ENCODE measurements at places on chromosomes 2 and 18. TPM values are rescaled to one million over a fixed set of nuclear protein-coding genes. Genes with fewer than 3 reads are reported as not detected.

DNA sequence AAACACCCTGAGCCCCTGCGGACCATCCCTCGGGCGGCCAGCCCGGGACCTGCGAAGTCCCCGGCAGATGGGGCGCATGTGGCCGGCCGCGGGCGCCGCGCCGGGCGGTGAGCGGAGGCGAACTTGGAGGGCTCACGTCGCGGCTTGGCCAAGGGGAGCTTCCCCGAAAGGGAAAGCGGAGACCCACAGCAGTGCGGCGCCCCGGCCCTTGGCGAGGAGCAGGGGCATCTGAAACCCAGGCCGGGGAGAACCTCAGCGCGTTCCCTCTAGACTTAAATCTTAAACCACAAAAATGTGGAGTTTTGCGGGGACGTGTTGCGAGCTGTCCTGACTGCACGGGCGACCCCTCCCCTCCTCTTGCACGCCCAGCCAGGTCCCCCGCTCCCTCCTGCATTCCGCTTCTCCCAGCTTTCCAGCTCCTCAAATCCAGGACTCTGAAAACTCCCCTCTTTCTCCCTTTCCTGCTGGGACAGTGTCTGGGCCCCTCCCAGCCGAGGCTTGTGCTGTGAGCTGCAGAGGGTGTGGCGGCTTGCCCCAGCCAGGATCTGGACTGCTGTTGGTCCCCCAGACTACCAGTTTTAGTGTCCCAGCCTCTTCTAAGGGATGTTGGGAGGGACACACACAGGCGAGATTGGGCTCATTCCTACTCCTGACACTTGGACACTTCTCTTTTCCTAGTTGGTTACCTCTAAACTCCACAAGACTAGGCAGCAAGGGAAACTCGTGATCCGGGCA is 1.3 kb downstream of the FMNL2 start:
- no peak for DNase-seq

DNA sequence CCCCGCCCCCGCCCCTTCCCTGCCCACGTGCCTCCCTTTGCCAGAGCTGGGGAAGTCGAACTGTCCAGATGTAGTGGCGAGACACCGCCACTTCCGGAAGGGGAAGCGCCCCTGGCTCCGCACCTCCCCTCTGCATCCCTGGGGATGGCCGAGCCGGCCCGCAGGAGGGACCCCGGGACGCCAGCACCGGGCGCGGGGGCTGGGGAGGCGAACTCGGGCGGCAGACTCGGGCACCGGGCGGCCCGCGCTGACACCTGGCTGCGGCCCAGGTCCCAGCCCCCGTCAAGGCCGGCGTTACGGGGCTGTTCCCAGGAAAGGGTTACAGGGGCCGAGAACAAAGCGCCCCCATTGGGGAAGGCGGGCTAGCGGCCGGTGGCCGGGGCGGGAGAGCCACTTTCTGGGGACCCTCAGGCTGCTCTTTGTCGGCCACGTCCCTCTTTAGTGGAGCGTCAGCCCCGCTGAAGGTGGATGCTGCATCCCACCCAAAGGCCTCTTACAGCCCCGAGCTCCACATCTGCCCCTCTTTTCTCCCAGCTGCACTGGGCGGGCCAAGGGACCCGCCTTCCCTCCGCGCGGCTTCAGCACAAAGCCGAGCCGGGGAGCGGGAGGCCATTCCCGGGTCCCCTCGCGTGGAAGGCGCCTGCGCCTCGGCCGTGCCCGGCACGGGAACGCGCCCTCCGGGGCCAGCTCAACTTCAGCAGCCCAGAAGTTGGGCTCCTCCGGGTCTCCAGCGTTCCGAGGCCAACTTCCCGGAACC is 1.3 kb downstream of the SDC1 start:
- DNase-seq: no peak

GRCh38 chr2:72745679-72746368 is 80.0 kb downstream of the EXOC6B start:
- no peak for DNase-seq

DNA sequence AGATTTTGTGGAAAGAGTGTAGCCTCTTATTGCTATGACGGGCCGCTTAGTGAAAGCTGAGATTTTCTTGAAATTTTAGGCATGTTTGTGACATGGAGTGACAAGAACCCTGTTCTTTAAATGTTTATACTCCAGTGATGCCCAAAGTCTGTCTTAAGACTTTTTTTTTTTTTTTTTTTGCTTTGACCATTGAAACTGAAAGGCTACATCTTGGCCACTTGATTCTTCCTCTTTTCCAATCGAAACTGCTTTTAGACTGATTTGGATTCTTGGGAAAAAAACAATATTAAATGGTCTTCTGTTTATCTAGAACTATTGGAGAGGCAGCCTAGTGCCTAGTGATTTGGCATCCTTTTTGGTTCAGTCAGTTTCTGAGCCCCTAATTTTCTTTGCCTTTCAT is 2.4 kb upstream of the SLC8A1 start:
- DNase-seq: no peak

- DNase-seq: no peak
Observed at GRCh38 chr2:9255416-9255815, 48.8 kb downstream of the ASAP2 start.

DNA sequence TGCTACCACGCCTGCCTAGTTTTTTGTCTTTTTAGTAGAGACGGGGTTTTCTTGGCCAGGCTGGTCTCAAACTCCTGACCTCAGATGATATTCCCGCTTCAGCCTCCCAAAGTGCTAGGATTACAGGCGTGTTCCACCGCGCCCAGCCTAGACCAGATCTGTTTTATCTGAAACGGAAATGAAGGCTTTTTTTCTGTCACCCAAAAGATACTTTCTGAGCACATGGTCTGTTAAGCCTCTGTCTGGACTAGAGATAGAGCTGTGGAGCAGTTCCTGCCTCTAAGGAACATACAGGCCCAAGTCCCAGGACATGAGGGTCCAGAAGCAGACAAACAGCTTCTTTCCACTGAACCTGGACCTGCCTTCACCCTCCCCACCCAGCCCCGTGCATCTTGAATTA is 43.6 kb upstream of the PTMA start:
- DNase-seq: no peak

GRCh38 chr2:196338440-196338839 is 167.1 kb upstream of the STK17B start:
- no peak for DNase-seq

DNA sequence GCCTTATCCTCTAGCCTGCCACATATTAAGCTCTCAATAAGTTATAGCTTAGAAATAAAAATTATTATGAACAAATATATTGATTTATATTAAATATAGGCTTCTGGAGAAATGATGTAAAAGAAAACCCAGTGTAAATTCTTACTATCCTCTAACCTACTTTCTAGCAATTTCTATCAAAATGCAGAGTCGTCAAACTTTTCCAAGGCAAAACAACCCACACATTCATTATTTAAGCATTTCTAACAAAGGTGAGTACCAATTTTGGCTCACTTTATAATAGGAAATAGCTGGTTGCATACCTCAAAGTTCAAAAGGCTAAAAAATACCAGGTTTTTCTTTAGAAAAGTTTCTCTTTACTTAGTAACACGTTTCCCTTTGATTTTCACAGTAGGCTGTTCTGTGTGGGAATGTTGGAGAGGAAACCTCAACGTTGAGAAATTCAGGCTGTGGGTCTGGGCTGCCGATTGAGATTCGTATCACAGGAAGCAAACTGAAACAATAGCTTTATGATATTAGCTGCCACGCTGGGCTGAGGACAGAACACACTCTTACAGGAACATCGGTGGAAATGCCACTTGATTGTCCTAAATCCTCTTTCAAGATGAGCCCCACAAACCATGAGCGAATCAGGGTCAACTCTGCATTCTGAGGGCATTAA is 53.0 kb downstream of the EPAS1 start:
- no peak for DNase-seq

DNA sequence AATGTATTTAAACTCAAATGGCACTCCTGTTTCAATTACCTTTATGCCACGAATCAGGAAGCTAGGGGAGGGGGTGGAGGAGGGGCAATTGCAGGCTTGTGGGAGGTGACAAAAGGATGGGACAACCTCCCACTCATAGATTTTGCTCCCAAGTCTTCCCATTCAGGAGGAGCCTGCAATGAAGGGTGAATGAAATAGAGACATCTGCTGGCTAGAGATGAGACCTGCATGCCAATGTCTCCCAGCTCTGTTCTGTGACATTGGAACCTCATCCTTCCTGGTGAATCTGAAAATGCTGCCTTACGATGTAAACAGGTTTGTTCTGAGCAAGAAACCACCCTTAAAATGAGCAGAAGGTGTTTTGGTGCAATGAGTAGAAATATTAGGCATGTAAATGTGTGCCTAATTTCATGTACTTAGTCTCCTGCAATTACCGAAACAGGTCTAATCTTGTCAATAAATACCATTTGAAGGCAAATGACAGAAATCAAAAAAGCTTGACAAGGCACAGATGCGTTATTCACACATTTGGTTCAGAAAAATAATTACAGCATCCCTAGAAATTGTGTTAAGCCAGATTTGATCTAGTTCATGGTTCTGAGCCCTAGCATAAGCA is 2.7 kb upstream of the PID1 start:
- DNase-seq: no peak

- DNase-seq: no peak
Observed at GRCh38 chr2:153584244-153584643, 105.7 kb upstream of the RPRM start.

DNA sequence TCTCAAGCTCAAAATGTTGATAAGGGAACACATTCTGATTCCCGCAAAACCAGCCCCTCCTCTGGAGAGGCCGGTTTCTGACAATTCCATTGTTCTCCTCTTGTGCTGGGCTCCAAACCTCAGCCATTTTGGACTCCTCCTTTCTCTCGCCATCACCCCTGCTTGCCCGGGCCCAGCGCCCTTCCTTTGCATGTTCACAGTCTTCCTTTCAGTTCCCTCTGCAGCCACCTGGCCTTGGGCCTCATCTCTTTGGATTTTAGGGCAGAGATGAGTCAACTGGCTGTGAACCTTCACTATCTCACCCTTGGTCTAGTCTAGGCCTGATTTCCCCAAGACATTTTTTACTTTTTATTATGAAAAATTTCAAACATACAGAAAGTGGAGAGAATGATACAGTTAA is 155.9 kb upstream of the MAP3K20 start:
- DNase-seq: no peak

DNA sequence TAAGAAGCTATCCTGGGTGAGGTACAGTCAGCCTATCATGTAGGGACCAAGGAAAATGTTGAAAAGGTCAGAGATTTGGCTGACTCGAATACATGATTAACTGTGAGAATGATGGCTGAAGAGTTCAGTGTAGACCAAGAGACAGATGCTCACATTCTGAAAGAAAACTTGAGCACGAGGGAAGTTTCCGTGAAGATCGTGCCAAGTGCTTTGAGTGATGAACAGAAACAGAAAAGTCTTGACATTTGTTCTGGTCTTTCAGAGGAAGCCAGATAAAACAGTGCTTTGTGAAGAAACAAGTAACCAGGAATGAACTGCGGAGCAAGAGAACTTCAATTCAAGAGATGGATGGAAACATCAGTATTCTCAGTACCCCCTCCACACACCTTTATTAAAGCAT is 500.3 kb upstream of the SMIM21 start:
- no peak for DNase-seq

GRCh38 chr2:15142069-15142689 is 419.0 kb downstream of the NBAS start:
- peak; percentile 72 for DNase-seq

DNA sequence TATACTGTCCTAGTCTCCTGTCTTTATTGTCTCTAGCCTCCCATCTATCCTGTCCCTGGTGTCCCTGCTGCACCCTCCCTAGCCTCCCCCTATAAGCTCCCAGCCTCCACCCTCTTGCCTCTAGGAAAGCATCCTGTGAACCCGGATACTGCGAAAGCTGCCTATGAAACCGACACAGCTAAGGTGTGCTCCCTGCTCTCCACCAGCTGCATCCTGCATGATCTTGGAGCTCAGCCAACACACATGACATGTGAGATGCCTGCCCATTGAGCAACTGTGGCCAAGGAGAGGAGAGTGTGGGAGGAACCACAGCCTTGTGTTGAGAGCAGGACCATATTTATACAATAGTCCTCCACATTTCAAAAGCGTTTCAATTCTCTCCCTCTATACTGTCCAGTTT is 187.1 kb downstream of the ZBTB7C start:
- DNase-seq: no peak

GRCh38 chr2:43278564-43279220 is 52.3 kb upstream of the ZFP36L2 start:
- DNase-seq: no peak

- no peak for DNase-seq
Observed at GRCh38 chr2:160742667-160743066, 249.1 kb upstream of the RBMS1 start.

DNA sequence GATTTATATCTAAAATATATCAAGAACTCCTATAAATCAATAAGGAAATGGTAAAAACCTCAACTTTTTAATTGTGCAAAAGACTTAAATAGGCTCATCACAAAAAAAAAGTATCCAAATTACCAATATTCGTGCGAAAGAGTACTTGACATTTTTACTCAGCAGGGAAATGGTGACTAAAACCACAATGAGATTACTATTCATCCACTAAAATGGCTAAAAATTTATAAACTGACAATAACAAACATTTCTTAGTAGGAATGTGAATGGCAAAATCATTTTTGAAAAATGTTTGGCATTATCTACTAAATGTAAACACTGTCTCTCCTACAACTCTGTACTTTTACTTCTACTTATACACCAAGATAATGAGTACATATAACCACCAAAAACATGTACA is 184.8 kb upstream of the RND3 start:
- no peak for DNase-seq

GRCh38 chr2:109222825-109223471 is 93.9 kb downstream of the SH3RF3 start:
- no peak for DNase-seq

DNA sequence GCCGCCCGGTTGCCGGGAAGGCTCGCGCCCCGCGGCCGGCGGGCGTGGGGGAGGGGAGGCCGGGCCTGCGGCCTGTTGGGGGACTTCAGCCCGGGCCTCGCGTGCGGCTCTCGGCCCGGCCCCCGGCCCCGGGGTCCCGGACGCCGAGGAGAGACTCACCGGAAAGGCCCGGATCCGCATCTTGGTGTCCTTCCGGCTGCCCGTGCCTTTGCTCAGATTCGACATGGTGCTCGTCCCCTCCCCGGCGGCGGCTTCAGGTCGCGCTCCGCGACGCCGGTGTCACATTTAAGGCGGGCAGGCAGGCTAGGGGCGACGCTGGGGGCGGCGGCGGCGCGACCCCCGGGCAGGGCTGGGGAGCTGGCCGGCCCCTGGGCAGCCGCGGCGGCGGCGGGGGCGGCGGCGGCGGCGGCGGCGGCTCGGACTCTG is 365 bp downstream of the CUL3 start:
- DNase-seq: peak; percentile 59

DNA sequence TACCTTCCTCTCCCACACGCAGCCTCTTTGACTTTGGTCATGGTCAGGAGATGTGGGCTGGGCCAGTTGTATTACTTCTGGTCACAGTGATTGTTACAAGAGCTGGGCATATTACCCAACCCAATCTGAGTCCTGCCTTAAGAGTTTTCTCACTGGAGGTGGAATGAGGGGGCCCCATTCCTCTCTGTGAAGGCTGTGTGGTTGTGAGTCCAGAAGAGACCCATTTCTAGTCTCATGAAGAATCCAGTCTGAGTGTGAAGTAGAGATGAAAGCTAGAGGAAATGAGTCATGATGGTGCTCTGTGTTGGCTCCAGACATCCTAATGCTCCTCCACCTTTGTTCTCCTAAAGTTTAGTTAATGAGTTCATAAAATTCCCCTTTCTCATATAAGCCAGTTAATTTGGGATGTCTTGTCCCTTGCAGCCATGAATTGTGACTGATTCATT is 50.8 kb upstream of the RASGRP3 start:
- DNase-seq: no peak

- DNase-seq: no peak
Observed at GRCh38 chr2:233760043-233760442, at the start of gene UGT1A1. UGT1A1 (plus strand) TSS chr2:233760270; CDS start chr2:233760288, 18 bp downstream.

Gene ATOH8
- total RNA-seq: 0.29 TPM

Gene GPR45
- total RNA-seq: not detected

Gene OTOS
- total RNA-seq: not detected

Gene MOCOS
- 0.17 TPM for total RNA-seq

Gene FRZB
- not detected for total RNA-seq

Gene SLC5A7
- total RNA-seq: not detected

Gene SCN3A
- not detected for total RNA-seq

Measured in activated T-helper 1 cell treated with anti-CD3 and anti-CD28 coated beads, Interleukin-12 subunit alpha, Interleukin-12 subunit beta, Interleukin-2, Interleukin-4 antibody, amounts not matched to agents 30 ng/mL and 10 ng/mL and 1 ng/mL, durations not matched to agents 14 hours and 24 hours and 36 hours (primary cell).